ENCODE measurements at places on chromosomes 16 and 17.

DNA sequence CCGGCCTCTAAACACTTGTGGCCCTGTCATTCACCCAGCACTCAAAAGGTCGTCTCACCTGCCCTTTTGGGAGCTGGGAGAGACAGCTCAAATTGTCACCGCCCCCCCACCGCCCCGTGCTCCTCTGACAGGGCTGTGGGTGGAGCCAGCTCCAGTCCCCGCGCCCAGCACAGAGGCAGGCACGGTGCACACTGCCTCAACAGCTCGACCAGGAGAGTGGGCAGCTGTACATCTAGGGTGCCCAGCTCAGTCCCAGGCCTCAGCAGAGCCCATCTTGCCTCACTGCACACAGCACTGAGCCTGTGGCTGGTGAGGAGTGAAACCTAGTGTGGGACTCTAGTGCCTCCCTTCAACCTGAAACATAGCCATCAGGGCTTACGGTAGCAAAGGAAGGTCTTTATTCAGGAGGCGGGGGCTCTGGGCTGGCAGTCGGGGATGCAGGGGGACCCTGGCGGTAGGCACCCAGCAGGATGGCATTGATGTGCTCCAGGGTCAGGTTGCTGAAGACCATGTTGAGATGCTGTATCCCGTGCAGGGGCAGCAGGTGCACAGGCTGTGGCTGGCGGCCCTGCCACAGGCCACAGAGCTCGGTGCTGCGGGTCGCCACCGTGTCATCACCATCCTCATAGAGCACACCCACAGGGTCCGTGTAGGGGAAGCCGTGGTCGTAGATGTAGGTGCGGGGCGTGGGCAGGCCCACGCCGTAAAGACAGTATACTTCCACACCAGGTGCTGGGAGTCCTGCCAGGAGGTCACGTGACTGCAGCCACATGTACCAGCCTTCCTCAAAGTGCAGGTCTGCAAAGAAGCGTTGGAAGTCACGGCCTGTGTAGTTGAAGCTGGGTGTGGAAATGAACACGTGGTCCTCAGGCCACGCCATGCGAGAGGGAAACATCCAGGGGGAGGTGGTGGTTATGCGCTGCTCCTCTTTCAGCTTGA, 3.1 kb upstream of the PSMB10 start:
- no peak for DNase-seq

GRCh38 chr17:6072611-6073010, 2.4 kb downstream of the WSCD1 start:
- DNase-seq = no peak

- no peak for DNase-seq
Observed at GRCh38 chr16:24989494-24989893, 25.7 kb downstream of the ARHGAP17 start.

- DNase-seq = no peak
Observed at GRCh38 chr16:23026784-23027362, 122.4 kb downstream of the USP31 start.

- DNase-seq = no peak
Observed at GRCh38 chr17:53571342-53571741, 251.4 kb upstream of the KIF2B start.

DNA sequence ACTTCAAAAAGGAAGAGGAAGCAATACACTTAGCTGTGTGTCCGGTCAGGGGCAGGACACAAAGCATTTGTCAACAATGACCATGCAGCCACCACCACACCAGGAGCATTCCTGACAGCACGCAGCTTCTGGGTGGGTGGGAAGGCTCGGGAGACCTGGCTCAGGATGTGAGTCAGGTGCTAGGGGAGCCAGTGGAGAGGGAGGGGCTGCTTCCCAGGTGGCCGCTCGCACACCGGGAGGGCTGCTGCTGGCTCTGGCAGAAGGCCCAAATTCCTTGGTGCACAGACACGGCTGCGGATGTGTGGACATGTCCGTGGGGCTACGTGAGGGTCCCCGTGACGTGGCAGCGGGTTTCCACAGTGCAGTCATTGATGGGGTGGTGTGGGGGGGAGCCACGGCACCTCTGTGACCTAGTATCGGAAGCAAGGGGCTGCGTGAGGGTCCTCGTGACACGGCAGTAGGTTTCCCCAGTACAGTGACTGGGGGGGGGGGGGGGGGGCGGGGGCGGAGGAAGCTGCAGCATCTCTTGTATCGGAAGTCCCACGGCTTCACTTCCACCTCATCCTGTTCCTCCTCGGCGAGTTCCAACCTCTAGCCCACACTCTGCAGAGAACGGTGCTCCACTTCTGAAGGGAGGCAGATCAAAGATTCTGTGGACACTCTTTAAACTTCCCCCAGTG, 112.8 kb downstream of the ZNF778 start:
- DNase-seq = no peak

- no peak for DNase-seq
Observed at GRCh38 chr17:41835214-41835799, 725 bp downstream of the NT5C3B start.

DNA sequence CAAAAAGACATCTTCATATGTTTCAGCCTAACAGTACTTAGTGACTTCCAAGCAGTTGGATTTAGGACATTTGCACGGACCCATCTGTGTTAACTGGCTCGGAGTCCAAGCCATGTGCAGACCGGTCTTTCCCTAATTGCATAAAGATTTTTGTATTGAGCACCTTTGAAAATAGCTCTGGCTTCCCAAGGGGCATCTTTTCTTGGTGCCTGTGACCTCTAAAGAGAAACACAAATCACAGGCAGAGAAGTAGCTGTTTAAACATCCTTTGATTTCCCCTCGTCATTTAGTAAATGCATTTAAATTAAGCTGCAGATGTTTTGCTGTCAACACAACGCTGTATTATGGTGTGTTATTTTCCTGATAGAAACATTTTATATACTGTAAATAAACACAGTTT, 288.2 kb upstream of the SALL1 start:
- no peak for DNase-seq

GRCh38 chr16:80369138-80369958, 171.4 kb upstream of the DYNLRB2 start:
- peak; percentile 56 for DNase-seq

- DNase-seq = no peak
Observed at GRCh38 chr17:68674029-68674925, 73.1 kb upstream of the FAM20A start.

DNA sequence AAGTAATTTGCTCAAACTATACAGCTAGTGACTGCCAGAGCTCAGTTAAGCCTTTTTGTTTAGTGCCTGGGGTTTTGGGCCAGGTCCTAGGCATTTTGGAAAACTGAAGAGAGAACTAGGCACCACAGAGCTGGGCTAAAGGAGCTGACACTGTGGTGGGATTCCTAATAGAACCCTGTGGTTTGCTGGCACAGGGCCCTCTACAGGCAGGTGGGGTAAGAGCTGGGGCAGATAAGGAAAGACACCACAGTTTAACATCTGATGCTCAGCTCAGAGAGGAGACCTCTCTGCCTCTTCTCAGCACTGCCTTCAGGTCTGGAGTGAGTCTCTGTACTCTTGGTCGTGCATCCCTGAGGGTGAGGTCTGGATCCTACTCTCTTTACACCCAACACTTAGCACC, 121.2 kb downstream of the SNX11 start:
- DNase-seq = no peak

DNA sequence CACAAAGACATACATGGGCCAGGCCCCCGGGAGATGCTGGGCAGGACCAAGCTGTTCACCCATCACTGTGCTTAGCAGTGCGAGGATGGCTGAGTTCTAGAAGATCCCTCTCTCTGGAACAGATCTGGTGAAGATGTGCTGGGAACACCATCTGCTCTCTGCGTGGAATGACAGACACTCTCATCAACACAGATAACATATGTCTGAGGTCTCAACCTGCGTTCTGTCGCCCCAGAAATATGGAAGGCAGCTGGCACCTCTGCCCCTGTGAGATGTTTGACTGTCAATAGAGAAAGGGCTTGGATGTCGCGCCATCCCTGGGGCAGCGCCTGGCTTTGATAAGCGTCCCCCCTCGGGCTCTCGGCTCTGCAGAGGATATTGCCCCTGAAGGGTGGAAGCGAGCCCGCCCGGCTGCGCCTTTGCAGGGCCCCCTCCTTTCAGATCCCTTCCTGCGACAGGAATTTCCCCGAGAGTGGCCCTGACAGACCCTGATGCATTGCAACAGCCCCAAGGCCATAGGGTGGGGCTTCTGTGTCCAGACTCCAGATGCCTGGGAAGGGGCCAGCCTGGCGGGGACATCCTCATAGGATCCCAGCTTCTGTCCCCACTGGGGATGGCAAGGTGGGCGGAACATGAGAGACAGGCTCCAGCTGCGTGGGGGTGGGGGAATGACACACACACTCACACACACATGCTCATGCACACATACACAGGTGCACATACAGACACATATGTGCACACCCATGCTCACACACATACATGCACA, 86.9 kb upstream of the ZNF469 start:
- DNase-seq = no peak

GRCh38 chr17:8798846-8799569, at the start of gene MFSD6L:
TSS of gene MFSD6L (minus strand) at chr17:8799365. CDS start at chr17:8799120, 245 bp downstream.
- no peak for DNase-seq

GRCh38 chr16:73506568-73507056, 458.7 kb upstream of the ZFHX3 start:
- DNase-seq = no peak

GRCh38 chr16:48326915-48327314, 58.3 kb downstream of the SIAH1 start:
- DNase-seq = no peak

DNA sequence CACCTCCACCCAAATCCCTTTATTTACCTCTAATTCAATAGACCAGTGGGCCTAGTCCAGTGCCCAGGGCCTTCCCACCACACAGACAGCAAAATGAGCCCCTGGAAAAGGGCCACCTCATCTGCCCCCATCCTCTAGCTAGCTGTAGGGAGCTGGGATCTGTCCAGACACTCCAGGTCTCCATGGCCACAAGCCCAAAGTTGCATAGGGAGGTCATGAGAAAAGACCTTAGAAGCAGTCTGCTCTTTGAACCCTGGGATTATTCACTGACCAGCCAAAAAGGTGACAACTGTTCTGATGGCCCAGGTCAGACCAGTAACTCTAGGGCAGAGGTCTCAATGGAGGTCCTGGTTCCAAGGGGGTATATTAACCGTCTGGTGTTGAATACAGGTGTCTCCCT, 2.0 kb downstream of the CUEDC1 start:
- DNase-seq = no peak

GRCh38 chr17:57916925-57917858, 38.0 kb downstream of the CUEDC1 start:
- DNase-seq = peak; percentile 62

DNA sequence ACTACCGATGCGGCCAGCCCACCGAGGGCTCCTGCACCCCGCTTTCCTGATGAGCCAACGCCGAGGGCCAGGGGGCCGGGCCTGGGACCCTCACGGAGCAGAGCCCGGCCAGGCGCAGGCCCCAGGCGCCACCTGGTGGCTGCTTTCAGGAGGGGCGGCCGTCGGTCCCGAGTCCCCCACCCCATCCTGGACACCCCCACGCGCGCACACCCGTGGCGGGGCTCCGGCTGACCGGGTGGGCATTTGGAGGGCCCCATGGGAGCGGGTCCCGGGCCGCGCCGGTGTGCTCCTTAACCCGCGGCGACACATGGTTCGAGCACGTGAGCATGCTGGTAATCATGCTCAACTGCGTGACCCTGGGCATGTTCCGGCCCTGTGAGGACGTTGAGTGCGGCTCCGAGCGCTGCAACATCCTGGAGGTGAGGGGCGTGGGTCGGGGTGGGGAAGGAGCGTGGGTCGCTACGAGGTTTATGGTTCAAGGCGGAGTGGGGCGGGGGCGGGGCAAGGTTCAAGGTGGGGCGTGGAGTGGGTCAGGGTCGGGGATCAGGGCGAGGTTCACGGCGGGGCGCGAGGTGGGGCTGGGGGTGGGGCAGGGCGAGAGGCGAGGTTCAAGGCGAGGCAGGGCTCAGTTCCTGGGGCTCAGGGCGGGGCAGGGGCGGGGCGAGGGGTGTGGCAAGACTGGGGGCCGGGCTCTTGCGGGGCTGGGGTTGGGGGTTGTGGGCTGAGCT, 30.2 kb downstream of the TPSG1 start:
- DNase-seq = no peak

DNA sequence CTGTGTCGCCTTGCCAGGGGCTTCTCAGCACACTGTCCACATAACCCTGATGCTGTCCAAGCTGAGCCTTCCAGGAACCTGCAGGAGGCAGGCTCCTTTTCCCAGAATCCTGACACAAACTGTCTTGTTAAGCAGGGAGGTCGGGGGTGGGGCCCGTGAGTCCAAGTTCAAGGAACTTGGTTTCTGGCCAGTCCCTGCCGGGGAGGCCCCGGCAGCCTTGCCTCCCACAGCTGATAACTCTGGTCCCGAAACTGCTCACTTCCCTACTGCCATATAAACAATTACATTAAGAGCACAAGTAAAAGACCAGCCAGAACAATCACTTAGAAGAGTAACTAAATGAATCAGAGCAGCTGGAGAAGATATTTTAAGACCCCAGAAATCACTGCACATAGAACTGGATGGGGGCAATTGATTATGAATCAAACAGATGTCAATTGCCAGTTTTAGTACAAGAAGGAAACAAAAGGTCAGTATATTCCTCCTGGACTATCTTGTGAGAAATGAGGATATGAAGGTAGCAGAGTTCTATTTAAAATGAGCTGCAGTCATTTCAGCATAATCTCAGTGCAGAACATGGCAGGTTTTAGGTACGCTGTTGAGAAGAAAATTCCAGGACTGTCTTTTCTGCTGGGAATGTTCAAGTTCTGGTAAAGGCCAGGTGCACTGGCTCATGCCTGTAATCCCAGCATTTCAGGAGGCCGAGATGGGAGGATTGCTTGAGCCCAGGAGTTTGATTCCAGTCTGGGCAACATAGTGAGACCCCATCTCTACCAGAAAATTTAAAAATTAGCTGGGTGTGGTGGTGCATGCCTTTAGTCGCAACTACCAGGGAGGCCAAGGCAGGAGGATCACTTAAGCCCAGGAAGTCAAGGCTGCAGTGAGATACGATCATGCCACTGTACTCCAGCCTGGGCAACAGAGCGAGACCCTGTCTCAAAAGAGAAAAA, 169.8 kb downstream of the PITPNC1 start:
- peak; percentile 26 for DNase-seq

DNA sequence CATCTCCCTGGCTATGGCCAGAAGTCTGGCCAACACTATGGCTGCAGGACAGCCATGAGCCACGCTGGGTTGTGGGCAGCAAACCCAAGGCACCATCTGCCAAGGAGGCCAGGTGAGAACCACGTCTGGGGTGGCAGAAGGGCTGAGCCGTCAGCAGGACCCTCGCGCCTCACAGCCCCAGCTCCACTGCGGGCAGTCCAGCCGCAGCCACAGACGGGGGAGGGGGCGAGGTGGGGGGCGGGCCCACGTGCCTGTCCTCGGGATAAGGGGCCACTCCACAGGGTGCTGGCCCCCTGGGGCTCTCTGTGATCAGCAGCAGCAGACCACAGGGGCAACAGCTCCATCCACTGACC, 6.5 kb upstream of the BAIAP2 start:
- no peak for DNase-seq

DNA sequence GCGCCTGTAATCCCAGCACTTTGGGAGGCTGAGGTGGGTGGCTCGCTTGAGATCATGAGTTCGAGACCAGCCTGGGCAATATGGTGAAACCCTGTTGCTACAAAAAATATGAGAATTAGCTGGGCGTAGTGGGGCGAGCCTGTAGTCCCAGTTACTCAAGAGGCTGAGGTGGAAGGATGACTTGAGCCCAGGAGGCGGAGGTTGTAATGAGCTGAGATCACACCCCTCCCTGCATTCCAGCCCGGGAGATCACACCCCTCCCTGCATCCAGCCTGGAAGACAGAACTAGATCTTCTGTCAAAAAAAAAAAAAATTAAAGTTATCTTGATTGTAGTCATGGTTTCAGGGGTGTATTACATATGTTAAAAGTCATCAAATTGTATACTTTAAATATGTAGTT, 26.8 kb upstream of the GLG1 start:
- DNase-seq = no peak

All from hippocampal formation (tissue), 2 donors.